ENCODE measurements at places on chromosomes 4 and X.

DNA sequence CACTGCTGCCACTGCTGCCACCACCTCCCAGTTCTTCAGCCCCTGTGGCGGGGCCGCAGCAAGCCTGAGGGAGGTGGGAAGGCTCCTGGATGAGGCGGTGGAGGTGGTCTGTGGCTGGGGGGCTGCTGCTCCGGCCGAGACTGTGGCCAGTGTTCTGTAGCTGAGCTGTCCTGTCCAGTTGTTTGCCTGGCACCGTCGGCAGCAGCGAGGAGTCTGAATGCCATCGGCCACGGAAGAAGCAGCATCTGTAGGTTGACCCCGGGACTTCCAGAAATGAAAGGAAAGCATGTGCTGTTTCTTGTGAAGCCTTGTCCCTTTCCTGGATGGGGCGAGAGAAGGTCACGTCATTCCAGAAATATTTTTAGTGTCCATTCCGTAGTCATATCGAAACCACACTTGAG is 3.3 kb downstream of the C4orf54 start:
- no peak for DNase-seq

GRCh38 chrX:46792810-46793188 is 33.9 kb upstream of the SLC9A7 start:
- DNase-seq, result no peak

GRCh38 chr4:3046162-3046561 is 28.2 kb downstream of the HTT-AS start:
- DNase-seq, result no peak

DNA sequence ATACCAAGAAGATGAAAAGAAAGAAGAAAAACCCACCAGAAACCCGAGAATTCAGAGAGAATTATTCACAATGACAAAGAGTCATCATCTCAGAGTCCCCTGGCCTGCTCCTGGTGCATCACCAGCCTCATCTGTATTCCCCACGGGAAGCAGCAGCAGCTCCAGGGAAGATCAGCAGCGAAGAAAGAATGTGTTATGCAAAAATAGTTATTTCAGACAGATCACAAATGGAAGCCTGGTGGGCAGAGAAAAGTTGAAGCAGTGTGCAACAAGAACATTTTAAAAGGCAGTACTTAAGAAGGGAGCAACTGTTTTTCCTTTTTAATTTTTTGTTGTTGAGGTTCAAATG is 189.2 kb downstream of the PPP3CA start:
- DNase-seq, result no peak

- peak; percentile 4 for DNase-seq
These were observed 179.9 kb downstream of the KCNIP4 start for GRCh38 chr4:21768349-21769310.

- no peak for DNase-seq
These were observed 3.6 kb downstream of the GTPBP6 start for GRCh38 chrX:314781-315595.

DNA sequence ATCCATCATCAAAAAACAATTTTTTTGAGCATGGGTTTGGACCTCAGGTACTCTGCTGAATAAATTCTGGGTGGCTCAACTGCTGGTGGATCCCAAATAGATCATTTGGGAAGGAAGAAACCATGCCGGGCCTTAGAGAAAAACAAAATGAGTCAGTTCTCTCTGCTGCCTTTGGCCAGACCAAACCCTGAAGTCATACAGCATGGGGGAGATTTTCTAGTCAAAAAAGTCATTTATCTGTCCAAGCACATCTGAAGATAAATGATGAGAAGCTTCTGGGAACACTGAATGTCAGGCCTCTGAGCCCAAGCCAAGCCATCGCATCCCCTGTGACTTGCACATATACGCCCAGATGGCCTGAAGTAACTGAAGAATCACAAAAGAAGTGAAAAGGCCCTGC is 261.4 kb downstream of the DHX15 start:
- no peak for DNase-seq

GRCh38 chrX:138067415-138067814 is 501.5 kb downstream of the ZIC3 start:
- no peak for DNase-seq

- no peak for DNase-seq
These were observed 713.6 kb downstream of the CCSER1 start for GRCh38 chr4:90840828-90841227.

- no peak for DNase-seq
These were observed 298.5 kb upstream of the AADAT start for GRCh38 chr4:170388255-170388654.

DNA sequence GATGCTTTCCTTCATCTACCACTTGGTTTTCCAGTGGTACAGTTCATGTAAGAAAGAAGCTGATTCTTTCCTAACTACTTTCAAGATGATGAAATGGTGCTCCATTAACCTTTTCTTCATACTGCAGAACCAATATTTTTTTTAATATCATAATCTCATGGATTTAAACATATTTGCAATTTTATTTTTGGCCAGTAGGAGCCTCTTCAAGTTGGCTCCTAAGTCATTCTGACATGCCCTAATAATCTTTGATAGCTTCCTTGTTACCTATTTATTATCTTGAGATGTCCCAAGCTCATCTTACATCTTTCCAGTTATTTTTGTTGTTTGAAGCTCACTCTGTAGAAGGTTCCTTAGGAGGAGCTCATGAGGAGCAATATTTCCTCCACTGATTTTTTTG is 170.2 kb downstream of the APBB2 start:
- DNase-seq, result no peak

DNA sequence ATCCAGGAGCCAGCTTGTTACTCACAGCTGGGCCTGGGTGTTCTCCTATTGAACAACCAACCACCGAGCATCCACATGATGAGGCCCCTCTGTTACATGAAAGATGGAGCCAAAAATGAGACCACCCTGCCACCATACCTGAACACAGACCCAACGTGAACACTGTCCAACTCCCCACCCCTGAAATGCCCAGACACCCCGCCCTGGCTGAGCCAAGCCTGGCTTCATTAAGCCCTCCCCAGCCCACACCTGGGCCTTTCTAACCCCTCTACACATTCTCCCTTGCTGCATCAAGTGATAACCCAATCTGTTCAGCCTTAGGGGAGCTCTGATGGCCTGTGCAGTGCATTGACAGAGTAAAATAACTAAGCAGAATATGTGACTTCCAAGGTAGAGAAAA is 80.7 kb downstream of the EVC start:
- no peak for DNase-seq

GRCh38 chrX:153379971-153380581 is 21.1 kb downstream of the PNMA6E start:
- no peak for DNase-seq

- DNase-seq, result no peak
These were observed 98.7 kb downstream of the KLHL34 start for GRCh38 chrX:21559417-21559816.

GRCh38 chr4:187212446-187213080 is 488.9 kb upstream of the FAT1 start:
- no peak for DNase-seq

- DNase-seq, result no peak
These were observed 36.3 kb upstream of the ADRA2C start for GRCh38 chr4:3729882-3730226.

Data from GM13977 (cell line).